ENCODE measurements at places on chromosomes 11 and 22.

DNA sequence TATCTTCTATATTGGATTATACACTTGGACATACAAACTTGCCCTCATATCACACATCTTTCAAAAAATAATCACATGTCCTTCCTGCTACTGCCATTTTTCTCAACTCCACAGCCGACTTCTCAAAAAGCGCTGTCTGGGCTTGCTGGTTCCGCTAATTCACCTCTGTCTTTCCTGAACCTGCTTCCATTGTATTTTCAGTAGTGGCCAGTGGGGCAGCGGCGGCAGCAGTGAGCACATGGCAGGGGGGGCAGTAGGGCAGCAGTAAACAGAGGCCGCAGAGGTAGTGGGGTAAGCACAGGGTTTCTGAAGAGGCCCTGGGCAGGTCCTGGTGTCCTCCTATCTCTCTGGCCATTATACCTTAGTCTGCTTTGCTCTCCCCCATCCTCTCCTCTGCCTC lies 126.3 kb downstream of the RRAS2 start:
- no peak for DNase-seq

- no peak for DNase-seq
These were observed 54.1 kb upstream of the ARHGAP42 start for GRCh38 chr11:100632941-100633452.

- no peak for DNase-seq
These were observed 11.8 kb downstream of the CASP4 start for GRCh38 chr11:104956528-104956927.

- no peak for DNase-seq
These were observed 29.5 kb downstream of the PPFIBP2 start for GRCh38 chr11:7543302-7543701.

GRCh38 chr11:127149410-127149809 lies 148.8 kb upstream of the KIRREL3 start:
- DNase-seq, result no peak

DNA sequence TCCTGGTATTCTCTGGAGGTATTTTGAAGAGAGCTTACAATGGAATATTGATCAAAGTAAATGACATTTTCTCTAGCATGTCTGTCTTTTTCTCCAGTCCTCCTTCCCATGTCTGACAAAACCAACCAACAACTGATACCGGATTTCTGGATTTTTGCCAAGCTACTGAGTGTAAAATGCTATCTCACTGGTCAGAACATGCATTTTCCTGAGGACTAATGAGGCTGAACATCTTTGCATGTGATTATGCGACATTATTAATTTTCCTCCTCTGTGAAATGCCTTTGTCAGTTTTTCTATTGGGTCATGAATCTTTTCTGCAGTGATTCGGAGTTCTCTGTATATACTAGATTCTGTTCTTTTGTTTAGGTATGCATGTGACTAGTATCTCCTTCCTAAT lies 51.4 kb downstream of the CDON start:
- DNase-seq, result no peak

DNA sequence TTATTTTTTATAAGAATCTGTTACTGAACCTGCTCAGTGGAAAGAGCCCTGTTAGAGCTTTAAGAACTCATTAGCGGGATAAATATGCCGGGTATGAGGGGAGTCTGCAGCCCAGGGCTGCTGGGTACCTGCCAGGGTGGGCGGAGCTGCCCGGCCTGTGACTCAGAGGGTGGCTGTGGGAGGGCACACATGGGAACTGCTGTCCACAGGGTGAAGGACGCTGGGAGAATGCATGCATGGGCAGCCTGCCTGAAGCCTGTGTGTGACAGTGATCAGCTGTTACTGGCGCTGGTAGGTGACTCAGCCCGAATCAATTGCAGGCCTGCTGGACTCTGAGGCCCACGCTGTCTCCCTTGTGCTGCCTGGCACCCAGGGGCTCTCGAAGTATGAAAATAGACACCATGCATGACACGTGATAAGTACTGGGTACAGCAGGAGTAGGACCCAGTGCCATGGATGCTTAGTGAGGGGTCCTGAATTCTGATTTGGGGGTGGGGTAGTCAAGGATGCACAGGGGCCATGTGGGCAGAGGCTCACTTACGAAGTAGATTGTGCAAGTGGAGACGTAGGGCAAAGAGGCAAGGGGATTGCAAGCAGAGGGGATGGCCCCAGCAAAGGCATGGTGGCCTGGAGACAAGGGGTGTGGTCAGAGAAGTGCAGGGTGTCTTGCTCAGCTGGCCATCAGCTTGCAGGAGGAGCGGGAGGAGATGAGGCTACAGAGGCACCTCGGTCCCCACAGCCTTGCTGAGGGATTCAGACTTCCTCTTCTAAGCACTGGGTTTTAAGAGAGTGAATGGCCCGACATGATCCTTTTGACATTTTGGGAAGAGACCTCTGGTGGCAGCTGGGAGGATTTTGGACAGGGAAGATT lies 36.5 kb downstream of the GRIK4 start:
- DNase-seq, result no peak

GRCh38 chr11:12024254-12024926 lies 16.0 kb upstream of the DKK3 start:
- no peak for DNase-seq

DNA sequence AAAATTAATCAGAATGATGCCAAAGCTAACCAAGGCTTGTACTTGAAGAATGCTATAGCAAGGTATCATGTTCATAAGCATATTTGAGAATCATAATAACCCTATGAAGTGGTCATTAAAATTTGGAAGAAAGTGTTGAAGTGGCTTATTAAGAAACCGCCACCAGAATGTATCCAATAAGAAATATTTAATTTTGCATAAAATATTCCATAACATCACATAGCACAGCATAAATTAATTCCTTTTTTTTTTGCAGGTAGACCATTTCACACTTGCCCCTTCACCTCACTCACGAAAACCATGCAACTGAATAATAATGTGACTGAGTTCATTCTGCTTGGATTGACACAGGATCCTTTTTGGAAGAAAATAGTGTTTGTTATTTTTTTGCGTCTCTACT lies at the start of gene OR4C16:
OR4C16 (plus strand) TSS at position 301 of the 400 bp plus-strand sequence; CDS start at position 301, 0 bp downstream.
- no peak for DNase-seq

GRCh38 chr11:77204754-77205466 lies 76.9 kb downstream of the MYO7A start:
- no peak for DNase-seq

- no peak for DNase-seq
These were observed 504 bp upstream of the ZNF215 start for GRCh38 chr11:6925636-6926207.

- DNase-seq, result no peak
These were observed 1.5 kb downstream of the LRFN4 start for GRCh38 chr11:66858186-66858938.

- DNase-seq, result no peak
These were observed 10.0 kb upstream of the PATL1 start for GRCh38 chr11:59678813-59679165.

GRCh38 chr22:37792494-37792893 lies 15.2 kb upstream of the GCAT start:
- no peak for DNase-seq

- no peak for DNase-seq
These were observed 8.3 kb downstream of the CLCF1 start for GRCh38 chr11:67364783-67365722.
